ENCODE measurements at places on chromosomes 7 and 10.

GRCh38 chr10:31939797-31940708 is 11.4 kb upstream of the ARHGAP12 start:
- no peak for DNase-seq

- no peak for DNase-seq
Measured at GRCh38 chr7:45236666-45237065, 79.1 kb downstream of the RAMP3 start.

- DNase-seq, result no peak
Measured at GRCh38 chr10:12465385-12466136, 116.2 kb downstream of the CAMK1D start.

DNA sequence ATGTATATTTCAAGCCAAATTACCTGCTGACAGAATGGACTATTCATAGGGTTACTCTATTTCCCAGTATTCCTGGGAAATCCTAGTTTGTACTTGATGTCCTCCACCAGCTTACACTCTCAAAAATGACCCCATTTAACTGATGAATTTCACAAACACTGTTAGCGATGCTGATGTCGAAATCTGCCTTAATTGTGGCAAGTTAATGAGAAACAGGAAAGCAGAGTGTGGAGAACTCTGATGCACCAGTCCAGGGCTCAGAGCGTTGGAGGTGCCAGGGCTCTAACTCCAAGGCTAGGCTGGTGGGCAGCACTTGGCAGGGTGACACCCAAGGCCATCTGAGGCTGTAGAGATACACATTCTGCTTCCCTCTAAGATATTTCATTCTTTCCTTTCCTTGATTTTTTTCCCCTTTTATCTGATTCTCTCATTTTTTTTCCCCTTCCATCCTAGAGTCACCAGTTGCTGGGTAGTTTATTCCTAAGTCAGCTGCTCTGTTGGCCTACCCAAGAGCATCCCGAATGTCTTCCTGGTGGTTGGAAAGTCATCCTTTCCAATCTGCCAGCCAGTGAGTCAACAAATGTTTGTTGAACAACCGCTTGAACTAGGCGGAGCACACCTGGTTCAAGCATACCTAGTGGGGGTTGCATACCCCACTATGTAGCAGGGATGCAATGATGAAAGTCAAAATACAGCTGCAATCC is 525.0 kb upstream of the NRP1 start:
- DNase-seq, result no peak

GRCh38 chr10:83932245-83932644 is 207.1 kb upstream of the GHITM start:
- no peak for DNase-seq

- no peak for DNase-seq
Measured at GRCh38 chr10:129465796-129466702, 992 bp upstream of the MGMT start.

GRCh38 chr7:10718768-10719167 is 254.9 kb upstream of the PHF14 start:
- DNase-seq, result no peak

- DNase-seq, result no peak
Measured at GRCh38 chr7:111272092-111272491, 181.2 kb downstream of the LRRN3 start.

- DNase-seq, result no peak
Measured at GRCh38 chr7:16730937-16731336, 22.6 kb upstream of the TSPAN13 start.

- DNase-seq, result peak; percentile 31
Measured at GRCh38 chr10:37856881-37857286, 526 bp downstream of the ZNF248 start.

- no peak for DNase-seq
Measured at GRCh38 chr7:16813232-16813616, 8.4 kb upstream of the AGR2 start.

GRCh38 chr7:52355053-52355452 is 680.4 kb upstream of the POM121L12 start:
- DNase-seq, result no peak

DNA sequence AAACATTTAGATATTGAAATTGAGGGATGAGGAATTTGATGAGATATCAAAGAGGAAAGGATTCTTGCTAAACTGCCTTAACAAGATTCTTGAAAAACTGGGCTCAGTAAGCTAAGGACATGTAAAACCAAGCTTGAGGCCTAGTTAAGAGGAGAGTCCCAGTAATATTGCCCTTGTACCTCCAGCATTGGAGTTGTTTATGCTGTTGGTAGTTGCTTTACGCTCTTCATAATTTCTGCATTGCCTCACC is 156.1 kb upstream of the TRIM24 start:
- no peak for DNase-seq

- no peak for DNase-seq
Measured at GRCh38 chr10:58023341-58024073, 244.2 kb downstream of the IPMK start.

DNA sequence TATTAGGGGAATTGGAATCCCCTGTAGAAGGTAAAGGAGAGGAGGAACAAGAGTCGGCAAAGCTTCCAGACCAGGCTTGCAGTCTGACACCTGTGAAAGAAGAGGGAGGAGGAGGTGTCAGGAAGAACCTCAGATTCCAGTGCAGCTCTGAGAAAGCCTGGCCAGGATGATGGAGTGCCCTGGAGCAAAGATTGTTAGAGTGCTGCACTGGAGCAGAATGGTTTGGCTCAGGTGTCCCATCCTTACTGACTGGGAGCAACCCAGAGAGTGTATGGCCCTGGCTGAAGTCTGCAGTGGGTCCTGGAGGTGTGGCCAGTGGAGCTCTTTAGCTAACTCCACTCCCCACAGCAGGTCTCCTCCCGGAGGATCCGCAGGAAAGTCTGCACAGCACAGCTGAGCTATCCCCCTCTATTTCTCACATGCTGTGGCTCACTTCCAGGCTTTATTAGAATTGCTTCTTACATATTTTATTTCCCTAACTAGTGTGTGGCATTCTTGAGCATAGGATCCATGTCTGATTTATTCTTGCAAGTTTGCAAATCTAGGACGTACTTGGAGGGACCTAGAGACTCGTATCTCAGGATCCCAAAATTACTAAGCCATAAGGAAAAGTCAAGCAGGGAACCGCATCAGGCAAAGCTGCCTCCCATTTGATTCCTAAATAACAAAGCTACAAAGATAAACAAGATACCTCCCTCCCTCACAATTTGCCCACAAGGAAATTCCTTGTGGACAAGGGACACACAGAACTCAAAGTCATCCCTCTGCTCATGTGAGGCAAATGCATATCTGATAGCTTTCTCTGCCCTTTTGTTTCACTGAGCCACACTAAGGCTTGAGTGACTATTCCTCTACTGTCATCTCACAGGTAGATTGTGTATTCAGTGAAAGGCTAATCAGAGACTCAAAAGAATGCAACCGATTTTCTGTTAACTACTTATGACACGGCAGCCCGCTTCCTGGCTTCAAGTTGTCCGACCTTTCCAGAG is 58.8 kb downstream of the VIM start:
- no peak for DNase-seq

DNA sequence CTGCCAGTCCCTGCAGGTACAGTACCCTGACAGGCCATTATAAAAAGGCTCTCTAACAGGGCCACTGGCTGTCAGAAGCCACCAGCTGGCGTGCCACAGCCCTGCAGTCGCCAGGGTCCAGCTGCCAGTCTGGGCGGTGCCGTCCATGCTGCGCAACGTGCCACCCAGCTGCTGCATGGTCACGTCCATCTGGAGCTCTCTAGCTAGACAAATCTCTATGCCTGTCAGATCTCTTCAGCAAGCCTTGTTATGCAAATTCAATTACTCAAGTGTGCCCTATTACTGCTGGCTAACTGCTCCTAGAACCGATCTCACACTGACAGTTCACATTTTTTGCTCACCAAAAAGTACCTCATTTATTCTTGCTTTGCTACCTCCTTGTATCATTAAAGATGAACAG is 75.9 kb downstream of the HIBADH start:
- no peak for DNase-seq

- no peak for DNase-seq
Measured at GRCh38 chr7:155483245-155483644, 25.3 kb downstream of the EN2 start.

- no peak for DNase-seq
Measured at GRCh38 chr10:5816170-5816569, 2.9 kb upstream of the GDI2 start.

- DNase-seq, result no peak
Measured at GRCh38 chr7:138970952-138971351, 10.2 kb downstream of the KIAA1549 start.

- no peak for DNase-seq
Measured at GRCh38 chr7:95531605-95532219, 46.0 kb downstream of the ASB4 start.

DNA sequence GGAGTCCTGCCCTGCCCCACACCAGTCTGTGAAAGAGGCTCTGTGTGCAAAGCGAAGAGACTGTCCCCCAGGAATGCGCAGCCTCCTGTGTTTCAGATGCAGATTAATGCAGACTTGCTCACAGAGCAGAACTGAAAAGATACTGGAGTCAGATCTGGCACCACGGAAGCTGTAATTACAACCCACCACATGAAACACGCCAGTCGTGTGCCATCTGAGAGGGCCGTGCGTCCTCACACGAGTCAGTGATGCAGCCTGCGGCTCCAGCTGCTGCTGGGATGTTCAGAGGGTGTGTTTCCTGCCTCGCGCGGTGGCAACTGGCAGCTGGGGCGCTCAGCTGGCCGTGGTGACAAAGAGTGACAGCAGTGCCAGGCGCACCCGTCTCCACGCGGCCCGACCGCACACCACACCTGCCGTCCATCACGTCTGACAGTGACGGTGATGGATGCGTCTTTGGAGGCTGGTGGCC is 50.0 kb downstream of the NKX6-2 start:
- no peak for DNase-seq

GRCh38 chr7:22486597-22486996 is 13.4 kb downstream of the STEAP1B start:
- no peak for DNase-seq

- DNase-seq, result no peak
Measured at GRCh38 chr10:123380491-123381085, 226.4 kb downstream of the BUB3 start.

- DNase-seq, result peak; percentile 45
Measured at GRCh38 chr7:150631866-150632864, at the start of gene GIMAP6. TSS of gene GIMAP6 (minus strand) at chr7:150632385. CDS start at chr7:150630142, 2,243 bp downstream.

DNA sequence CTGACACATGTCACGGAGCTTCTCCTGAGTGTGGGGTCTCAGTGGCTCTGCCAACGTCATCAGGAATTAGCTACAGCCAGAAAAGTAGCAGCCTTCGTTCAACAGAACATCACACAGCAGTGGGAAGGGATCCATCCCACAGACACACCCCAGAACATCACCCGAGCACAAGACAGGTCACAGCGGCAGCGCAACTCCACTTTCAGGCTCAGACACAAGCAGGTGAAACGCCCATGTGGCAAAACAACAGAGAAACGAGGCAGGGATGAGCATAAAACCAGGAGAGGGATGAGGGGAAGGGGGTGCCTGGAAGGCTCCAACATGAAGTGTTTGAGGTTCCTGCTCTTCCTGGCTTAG is 44.8 kb downstream of the CAMK2B start:
- DNase-seq, result no peak

DNA sequence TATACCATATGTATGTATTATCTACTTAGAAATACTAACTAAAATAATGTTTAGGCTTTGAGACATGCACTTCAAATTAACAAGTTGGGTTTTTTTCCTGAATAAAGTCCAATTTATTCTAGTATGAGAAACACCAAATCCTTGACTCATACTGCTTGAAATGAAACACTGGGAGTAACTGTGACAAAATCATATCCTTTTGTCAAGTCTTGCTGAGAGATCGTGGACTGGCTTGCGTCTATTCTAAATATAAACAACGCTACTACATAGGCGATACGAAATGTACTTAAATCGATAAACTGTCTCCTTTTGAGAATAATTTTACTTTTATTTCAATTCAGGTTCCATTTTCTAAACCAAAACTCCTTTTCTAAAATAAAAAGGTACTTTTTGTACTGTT is 16.3 kb downstream of the SMURF1 start:
- DNase-seq, result no peak

- DNase-seq, result no peak
Measured at GRCh38 chr7:67866054-67866453, 869.4 kb downstream of the TYW1 start.

- no peak for DNase-seq
Measured at GRCh38 chr10:120103738-120104560, 211.4 kb downstream of the SEC23IP start.

DNA sequence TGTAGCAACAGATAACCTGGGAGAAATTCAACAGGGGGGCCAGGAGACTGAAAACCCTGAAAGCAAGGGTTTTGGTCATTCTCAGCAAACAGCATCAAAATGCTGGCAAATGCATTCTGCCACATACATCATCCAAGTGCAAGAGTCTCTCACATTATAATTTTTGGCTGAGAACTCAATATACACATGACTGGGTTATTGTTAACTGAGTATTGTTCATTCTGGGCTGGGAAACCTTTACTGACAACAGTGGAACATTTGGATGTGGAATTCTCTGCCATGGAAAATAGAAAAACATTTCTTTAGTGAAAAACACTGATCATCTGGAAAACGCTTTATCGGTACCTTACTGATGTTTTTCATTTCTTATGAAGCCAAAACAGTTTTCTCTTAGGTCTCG is 73.1 kb upstream of the MET start:
- DNase-seq, result no peak

- no peak for DNase-seq
Measured at GRCh38 chr10:48611133-48611532, 6.3 kb upstream of the ARHGAP22 start.

GRCh38 chr10:33365871-33366411 is 31.5 kb upstream of the NRP1 start:
- no peak for DNase-seq

GRCh38 chr7:30549931-30550493 is 44.7 kb upstream of the GARS1 start:
- no peak for DNase-seq

- DNase-seq, result no peak
Measured at GRCh38 chr7:38177621-38178003, 433 bp upstream of the STARD3NL start.

DNA sequence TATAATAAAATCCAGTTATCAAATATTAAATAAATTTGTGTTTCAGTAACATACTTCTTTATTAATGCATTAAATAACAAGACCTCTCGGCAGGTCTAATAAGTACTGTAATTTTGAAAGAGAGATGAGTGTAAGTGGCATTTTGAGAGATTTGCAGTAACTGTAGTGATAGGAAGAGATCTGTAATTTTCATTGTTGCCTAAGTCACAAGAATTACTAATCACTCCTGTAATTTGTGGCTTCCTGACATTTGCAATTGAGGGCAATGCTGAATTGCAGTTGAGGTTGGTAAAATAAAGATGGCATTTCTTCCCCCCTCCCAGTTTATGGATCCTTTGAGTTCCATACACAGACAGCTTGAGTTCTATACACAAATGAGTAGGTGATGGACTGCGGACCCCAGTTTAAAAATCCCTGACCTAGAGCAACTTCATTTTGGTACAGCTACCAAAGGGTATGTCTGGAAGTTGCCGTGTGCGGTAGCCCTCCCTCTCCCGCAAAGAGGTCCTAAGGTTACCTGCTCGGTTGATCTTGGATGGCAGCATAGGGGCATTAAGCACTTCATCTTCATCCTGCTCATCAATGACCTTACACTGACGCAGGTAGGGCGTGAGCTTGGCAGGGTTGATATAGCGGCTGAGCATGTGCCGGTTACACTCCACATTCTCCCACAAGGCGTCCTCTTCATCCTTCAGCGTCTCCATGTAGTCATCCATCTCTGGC is 96.4 kb downstream of the CARD11 start:
- DNase-seq, result no peak
